ENCODE measurements at places on chromosomes 5 and 9.

DNA sequence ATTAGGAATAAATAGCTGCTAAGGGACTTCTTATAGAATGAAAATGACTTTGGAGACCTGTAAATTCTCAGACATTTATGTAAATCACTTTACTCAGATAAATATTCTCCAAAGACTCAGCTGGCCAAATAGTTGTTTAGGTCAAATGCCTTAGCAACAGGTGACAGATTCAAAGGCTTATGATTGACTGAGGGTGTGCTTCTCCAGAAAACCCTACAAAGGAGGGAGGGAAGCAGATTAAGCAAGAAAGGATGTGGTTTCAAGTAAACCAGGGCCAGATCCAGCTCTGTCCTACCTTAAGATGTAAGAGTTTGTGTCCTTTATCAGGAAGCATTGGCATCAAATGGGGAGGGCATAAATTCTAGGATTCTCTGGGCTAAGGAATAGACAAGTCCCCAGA, 433.0 kb downstream of the TLE1 start:
- no peak for DNase-seq

- no peak for DNase-seq
These were observed 28.8 kb downstream of the TMEM174 start for GRCh38 chr5:73201547-73202513.

DNA sequence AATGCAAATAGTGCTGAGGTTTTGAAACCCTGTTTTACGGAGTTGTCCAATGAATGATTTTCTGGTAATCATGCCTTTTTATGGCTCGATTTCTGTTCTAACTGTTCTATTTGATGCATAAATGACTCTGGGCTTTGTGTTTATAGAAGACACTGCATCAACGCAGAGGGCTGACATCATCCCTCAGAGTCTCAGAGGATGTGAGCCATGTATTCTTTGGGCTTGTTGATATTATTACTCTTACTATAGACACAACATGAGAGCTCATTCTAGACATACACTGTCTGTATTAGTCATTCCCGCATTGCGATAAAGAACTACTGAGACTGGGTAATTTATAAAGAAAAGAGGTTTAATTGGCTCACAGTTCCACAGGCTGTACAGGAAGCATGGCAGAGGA, 31.6 kb downstream of the CDH6 start:
- DNase-seq: no peak

DNA sequence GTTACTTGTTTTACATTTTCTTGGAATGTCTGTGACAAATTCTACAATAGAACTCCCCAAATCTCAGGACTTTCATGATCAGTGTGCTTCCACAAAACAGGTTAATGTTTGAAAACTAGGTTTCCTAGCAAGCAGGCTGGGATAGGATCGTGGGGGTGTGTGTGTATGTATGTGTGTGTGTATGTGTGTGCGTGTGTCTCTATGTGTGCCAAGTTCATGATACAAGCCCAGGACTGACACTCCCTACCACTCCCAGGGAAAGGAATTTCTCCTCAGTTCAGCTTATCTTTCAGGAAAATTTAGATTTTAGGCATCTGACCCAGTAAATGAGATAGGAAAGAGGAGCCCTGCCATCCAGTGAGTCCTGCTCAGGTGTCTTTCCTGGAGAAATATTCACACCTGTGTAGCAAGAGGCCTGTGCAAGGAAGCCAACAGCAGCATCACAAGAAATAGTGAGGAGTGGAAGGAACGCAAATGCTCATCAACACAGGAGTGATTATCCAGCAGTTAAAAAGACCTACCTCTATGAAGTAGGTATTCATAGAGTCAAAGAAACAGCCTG, 13.8 kb upstream of the ABLIM3 start:
- no peak for DNase-seq

DNA sequence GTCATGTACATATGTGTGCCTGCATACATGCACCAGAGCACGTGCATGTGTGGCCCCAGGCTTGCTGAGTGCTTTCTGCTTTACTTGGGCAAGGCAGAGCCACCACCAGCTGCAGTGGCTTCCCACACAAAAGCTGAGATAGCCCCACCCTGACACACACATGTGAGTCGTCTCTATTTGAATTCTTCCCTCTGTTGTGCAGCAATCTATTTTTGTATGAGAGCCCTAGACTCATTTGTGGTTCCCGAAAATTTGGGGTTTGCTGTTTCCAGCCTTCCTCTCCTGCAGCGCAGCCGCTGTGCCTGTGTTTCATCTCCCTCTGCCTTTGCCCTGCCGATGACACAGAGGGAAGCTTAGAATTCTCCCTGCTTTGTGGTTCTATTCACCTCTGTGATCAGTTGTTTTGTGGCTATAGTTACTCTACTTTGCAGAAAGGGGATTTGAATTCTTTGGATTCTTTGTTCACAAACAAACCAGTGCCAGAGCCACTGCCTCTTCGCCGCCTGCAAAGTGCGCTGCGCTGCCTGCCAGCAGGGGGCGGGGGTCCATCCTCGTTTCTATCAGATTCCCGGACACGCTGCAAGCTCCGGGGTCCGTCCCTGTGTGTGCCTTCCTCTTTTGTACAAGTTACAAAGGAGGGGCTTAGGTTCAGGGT, 95.8 kb upstream of the DAP start:
- no peak for DNase-seq

DNA sequence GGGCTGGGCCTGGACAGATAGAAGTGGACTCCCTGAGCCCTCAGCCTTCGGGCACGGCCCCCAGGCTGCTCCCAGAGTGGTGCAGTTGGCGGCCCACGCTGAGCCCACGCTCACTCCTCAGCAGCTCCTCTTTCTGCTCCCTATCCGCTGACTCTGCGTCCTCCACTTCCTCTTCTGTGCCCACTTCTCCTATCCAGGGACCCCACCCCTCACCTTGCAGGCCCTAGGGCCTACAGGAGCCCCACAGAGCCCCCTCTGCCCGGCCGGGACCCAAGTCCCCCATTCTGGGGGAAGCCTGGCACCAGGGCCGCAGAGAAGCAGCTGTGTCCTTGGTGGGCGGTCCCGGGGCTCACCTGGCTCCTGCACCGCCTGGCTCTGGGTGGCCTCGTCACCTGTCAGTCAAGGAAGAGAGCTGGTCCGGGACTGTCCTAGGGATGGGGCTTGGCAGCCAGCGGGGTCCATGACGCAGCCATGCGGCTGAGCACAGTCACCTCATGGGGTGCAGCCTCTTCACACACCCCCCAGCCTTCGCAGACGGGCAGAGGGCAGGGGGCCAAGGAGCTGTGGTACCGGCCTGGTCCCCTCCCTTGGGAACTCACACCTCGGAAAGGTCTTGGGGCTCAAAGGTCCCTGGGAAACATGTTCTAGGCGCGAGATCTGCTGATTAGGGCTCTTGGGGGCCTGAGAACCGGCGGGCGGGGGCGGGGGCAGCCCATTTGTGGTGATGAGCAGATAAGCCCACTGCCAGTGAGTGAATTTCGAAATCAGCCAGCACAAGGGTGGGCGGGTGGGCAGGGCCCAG, 5.4 kb upstream of the NRARP start:
- DNase-seq: no peak

GRCh38 chr5:59146729-59147128, 563.9 kb downstream of the RAB3C start:
- no peak for DNase-seq

DNA sequence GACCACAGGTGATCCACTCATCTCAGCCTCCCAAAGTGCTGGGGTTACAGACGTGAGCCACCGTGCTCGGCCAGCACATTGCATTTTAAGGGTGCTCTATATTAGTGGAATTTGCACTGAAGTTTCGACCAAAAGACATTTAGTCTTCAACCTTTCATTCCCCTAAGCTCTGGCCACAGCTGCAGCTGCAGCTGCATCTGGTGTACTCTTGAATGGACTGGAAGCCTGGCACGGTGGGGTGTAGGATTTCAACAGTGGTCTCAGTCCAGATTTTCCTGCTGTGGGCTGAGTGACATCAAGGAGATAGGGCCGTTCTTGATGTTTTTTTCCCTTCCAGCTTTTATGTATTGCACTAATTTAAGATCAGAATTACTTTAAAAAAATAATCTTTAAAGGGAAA, 255.2 kb downstream of the PDZD2 start:
- DNase-seq: no peak

- DNase-seq: no peak
These were observed 69.8 kb downstream of the SLC46A2 start for GRCh38 chr9:112820881-112821280.

- no peak for DNase-seq
These were observed 362.6 kb downstream of the DNAH5 start for GRCh38 chr5:13581914-13582313.

Data from GM12864 (cell line).